ENCODE measurements at places on chromosomes 2 and 18.
A peak's percentile ranks its signal among the peaks of the same experiment; 100 is the strongest.

DNA sequence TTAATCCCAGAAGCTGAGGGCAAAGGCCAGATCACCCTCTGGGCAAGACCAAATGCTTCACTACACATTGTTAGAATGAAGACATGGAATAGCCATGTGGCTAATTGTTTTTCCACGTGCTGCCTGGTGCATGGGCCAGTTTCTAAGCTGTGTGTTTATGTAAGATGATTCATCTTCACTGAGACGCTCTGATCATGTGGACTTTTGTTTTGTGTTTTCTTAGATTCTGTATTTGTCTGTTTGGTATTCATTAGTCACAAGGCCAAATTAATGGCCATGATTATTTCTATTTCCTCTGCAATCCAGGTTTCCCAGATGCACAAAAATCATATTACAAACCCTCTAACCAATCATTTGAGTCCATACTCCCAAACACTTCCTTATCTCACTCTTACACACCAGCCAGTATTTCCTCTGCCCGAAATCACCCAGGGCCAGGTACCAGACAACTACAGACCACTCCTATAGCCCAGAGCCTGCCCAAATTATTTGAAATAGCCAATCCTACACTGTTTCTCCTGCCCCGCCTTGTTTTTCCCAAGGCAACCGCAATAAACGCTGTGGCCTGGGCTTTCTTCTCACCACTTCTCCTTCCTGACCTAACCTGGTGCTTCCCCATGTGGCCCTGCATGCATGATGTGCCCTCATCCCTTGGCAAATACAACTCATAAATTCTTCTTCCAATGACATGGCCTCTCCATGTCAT, 94.2 kb upstream of the SP3 start:
- no peak for DNase-seq

DNA sequence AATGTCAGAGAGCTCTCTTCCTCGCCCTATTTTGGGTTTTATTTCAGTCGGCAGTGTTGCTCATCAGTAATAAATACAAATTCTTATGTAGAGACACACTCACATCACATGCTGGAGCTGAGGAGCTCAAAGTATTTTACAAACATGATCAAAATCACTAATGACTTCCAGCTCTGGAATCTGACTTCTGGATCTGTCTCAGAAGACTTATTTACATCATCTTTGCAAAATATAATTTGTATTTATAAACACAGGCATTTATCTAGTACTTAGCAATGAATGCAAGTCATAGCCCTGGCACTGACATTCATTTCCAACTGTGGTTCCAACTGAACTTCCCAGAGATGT, 327.1 kb downstream of the NCKAP5 start:
- DNase-seq, result no peak

- no peak for DNase-seq
Observed at GRCh38 chr2:101793277-101793969, 95.9 kb downstream of the MAP4K4 start.

DNA sequence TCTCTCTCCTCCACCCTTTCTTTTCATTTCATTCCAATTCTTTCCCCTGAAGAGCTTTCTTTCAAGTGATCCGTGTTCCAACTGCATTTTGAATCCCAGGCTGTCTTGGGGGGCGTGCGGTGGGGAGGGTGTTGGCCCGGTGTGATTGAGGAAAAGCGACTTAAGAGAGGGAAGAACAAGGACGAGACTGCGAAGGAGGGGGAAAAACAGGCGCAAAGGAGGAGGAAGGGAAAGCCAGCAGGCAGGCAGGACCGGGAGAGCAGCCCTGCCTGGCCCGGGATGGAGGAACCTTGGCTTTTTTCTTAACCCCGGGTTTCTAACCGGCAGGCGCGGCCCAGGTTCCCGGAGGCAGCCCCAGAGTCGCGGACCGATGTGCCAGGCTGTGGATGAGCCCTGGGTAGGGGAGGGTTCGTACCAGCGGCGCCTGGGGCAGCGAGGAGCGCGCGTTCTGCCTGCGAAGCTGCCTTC, 1.3 kb downstream of the ADCYAP1 start:
- no peak for DNase-seq

GRCh38 chr2:2582998-2583545, 252.0 kb upstream of the MYT1L start:
- DNase-seq, result no peak

- DNase-seq, result no peak
Observed at GRCh38 chr2:72794572-72794971, 31.3 kb downstream of the EXOC6B start.

DNA sequence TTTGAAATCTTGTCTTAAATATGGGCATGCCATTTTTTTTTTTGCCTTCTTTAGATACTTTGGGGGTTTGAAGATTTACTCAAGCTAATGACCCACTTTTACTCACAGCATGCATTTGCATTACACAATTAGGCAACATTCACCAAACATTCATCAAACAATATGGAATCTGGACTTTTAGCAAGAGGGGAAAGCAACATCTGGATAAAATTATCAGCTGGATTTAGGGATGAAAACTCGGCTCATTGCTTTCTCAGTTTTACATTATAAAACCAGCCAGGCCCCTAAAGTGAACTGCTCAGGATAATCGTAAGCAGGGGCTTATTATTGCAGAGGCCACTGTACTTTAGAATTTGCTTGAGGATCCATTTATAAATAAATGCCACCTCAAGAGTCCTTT, 44.7 kb downstream of the SOX11 start:
- no peak for DNase-seq

DNA sequence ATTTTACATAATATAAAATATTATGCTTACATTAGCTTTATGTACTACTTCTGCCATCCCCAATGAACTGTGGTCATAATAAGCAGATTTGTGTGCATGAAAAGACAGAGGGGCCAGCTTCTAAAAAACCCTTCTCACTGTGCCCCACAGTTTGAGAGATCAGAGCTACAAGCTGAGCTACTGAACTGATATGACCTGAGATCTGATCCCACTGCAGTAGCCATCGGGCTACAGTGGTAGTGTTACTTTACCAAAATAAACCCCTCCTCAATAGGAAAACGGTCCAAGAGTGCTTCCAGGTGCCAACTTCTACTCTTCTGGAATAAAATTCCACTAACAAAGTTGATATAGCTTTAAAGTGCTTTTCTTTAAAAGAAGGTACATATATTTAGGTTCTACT, 43.1 kb downstream of the IKZF2 start:
- DNase-seq, result no peak

- no peak for DNase-seq
Observed at GRCh38 chr2:123245156-123245555, 779.9 kb upstream of the CNTNAP5 start.

DNA sequence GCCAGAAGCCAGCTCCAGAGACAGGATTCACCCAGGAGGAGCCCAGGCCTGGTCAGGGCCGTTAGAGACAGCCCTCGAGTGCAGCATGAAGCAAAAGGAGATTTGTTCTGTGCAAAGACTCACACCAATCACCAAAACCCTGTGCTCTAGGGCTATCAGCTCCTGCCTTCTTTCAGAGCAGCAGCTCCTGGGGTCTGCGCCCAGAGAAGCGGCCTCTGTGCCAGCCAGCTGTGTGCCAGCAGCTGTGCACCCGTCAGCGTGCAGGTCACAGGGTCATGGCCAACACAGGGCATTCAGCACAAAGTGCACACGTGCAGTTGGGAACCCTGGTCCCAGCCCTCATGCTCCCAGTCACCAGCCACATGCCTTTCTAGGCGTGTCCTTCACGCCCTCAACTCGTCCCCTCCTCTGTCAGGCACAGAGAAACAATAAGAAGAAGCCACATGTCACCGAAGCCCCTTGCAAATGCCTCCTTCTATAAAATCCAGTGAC, 49.3 kb downstream of the ZNF516 start:
- DNase-seq, result no peak

GRCh38 chr2:212726403-212726802, 187.8 kb upstream of the ERBB4 start:
- DNase-seq, result no peak

- DNase-seq, result no peak
Observed at GRCh38 chr2:198359308-198359707, 554.9 kb downstream of the PLCL1 start.

DNA sequence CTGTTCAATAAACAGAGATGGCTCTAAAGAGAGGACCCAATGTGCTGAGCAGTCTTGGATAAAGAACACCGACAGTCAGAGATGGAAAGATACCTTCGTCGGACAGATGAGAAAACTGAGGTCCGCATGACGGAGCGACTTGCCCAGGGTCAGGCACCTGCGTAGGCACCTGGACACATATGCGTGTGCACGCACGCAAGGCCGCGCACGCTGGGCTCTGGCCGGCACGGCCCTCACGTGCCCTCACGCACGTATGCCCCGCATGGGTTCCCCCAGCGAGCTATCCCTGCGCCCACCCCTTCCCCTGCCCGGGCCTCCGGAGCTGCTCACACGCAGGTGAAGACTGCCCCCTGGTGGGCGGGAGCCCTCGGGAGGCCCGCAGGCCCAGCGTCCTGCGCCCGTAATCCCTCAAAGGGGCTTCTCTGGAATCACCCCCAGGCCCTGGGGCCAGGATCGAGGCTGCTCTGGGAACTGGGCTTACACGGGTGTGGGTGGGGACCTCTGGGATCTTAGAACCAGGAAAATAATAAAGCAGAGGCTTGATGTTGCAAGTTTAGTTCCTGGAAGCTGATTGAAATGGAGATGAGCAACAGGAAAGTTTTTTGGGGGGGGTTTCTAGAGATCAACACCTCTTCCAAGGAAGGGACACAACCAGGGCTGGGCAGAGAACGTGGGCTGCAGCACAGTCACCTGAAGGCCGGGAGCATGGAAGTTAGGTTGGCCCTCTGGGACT, 246.3 kb downstream of the TNS1 start:
- DNase-seq, result no peak

- peak; percentile 33 for DNase-seq
Observed at GRCh38 chr2:213306316-213306942, 22.2 kb downstream of the SPAG16 start.

GRCh38 chr18:77016936-77017335, 115.6 kb downstream of the MBP start:
- no peak for DNase-seq

DNA sequence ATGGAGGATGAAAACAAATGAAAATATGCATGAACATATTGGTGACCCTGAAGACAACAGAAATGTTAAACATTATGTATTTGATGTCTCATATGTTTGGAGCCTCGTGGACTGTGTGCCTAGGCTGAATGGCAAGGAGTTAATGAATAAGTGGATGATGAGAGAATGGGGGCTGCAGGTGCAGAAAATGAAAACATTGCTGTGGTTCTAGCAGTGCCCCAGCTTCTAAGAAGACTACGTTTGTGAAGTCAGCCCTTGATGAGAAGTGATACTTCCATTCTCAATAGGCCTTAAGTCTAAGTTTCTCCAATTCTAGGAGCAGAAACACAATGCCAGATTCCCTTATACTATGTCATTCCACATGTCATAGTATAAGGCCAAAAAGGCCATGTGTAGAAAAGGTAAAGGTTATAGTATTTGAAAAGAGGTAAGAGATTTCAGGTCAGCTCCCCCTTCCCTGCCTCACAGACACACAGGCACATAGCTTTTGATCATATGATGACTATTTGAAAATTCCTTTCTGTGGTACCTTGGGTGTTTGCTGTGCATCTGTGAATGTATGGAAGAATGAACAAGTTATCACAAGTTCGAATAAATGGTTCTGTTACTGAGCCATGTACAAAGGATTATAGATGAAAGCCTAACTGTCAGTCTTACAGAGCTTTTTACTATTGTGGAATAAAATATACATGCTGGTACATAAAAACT, 280.8 kb downstream of the SETBP1 start:
- no peak for DNase-seq

- DNase-seq, result no peak
Observed at GRCh38 chr18:63679820-63680606, 18.3 kb upstream of the SERPINB3 start.

- DNase-seq, result no peak
Observed at GRCh38 chr18:64589000-64589399, 440.1 kb upstream of the LINC00305 start.

GRCh38 chr2:219020604-219021365, 20.5 kb downstream of the CFAP65 start:
- no peak for DNase-seq

DNA sequence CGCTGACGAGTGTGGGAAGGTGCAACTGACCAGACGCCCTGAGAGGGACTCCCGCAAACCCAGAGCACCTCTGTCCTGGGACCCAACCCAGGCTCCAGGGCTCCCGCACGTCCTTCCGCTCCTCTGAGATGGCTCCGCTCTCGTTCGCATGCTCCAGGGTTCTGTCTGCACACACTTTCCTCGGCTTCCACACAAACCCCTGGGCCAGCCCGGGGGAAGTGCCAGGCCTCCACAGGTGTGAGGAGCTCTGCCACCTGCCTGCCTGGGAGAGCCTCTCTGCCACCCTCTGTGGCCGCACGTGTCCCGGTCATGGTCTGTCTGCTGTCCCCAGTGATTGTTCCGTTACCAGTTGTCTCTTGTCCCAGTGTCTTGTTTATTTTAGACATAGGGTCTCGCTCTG, 222.9 kb downstream of the HDAC4 start:
- no peak for DNase-seq

DNA sequence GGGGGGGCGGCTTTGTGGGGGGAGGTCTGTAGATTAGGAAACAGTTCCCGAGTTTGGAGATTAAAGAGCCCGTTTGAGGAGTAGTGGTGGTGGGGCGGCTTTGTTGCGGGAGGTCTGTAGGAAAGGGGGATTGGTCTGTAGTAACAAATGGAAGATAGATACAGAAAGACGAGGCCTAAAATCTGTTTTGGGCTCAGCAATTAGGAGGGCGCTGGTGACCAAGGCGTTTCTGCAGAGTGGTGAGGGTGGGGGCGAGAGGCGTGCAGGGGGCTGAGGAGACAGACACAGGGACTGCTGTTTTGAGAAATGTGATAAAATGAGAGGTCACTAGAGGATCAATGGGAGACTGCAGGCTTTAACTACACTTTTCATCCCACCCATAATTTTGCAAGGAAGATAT, 1.6 kb upstream of the ADNP2 start:
- DNase-seq, result no peak

GRCh38 chr2:45172142-45172541, 162.9 kb upstream of the SIX2 start:
- DNase-seq, result peak; percentile 1

DNA sequence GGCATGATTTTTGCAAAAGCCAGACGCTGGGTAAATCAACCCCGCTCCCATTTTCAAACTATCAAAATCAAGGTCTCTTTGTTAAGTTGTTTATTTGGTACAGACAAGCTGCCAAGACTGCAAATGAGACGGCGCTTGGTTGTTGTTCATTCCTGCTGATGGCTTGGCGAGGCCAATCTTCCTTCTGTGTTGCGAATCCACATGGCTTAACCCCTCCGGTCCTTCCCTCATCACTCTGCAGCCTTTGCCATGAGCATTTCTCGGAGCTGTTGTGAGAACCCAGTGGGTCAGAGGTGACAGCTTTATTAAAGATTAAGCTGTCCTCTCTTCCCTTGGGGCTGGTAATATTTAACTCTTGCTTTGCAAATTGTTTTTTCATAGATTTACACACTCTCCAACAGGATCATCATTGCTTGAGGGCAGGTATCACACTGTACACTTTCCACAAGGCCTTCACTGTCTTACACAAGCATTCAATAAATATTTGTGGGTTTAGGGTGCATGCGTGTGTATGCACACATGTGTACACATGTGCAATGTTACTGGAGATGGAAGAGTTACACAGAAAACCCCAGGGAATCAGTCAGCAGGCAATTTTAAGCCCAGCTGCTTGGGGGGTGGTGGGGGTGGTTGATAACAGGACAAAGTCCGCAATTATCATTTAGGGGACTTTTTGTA, 27.8 kb upstream of the KCNF1 start:
- DNase-seq, result no peak

- DNase-seq, result peak; percentile 19
Observed at GRCh38 chr2:134207589-134208209, 46.2 kb upstream of the MGAT5 start.

- DNase-seq, result no peak
Observed at GRCh38 chr18:58526425-58527284, 102.2 kb downstream of the ALPK2 start.
